Non-pigmented ciliary epithelial cell (primary cell): ENCODE measurements at places on chromosomes 2 and 18.

DNA sequence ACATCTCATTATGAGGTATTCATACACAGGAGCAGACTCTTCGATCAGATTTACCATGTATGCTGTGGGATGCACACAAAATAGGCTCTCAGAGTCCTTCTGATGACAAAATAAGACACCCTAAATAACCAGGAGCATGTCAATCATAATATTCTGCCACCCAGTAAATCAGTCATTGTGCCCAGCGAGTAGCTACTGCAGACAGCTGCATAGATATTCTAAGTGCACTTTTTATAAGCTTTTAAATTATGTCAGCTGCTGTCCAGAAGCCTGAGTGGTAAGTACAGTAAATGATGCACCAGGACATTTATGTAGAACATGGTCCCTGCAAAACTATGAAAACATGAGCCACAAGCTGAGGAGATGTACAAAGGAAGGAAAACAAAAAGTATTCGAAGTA is 102.9 kb downstream of the CCDC141 start:
- DNase-seq: no peak

DNA sequence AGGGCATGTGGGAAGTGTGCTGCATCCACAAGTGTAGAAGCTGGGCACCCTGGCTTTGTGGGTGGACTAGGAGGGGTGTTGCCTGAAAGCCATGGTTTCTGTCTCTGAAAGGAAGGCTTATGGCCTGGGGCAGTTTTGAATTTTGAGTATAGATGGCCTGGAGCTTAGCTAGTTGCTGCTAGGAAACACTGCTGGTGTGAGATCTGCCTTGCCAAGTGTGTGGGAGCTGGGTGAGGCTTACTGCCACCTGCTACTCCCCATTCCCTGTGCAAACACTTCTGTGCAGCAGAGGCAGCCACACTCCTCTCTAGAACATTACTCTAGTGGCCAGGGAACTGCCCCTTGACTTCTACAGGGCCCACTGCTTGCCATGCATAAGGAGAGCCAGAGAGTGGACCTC is 831.7 kb upstream of the LRRTM1 start:
- no peak for DNase-seq

DNA sequence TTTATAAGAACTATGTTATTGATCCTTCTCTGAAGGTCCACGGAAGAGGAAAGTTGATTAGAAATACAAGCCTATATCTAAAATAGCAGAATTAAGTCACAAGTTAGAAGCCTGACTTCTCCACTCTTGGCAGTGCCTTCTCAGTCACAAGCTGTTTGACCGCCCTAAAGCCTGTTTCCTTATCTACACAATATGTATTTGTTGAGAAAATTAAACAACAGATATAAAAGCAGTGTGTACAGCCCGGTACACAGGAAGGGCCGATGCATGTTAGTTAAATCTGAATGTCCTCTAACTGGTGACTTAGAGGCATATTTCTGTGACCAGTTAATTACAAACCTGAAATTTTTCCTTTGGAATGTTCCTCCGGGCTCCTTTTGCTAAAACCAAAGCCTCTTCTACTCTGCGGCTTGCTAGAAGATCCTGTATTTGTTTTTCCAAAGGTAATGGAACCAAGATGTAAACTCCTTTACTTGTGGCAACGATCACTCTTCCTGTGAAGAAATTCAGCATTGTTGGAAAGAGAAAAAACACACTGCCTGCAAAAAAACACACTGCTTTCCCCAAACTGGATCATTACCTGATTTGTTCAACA is 33.4 kb downstream of the TGFBRAP1 start:
- DNase-seq: no peak

DNA sequence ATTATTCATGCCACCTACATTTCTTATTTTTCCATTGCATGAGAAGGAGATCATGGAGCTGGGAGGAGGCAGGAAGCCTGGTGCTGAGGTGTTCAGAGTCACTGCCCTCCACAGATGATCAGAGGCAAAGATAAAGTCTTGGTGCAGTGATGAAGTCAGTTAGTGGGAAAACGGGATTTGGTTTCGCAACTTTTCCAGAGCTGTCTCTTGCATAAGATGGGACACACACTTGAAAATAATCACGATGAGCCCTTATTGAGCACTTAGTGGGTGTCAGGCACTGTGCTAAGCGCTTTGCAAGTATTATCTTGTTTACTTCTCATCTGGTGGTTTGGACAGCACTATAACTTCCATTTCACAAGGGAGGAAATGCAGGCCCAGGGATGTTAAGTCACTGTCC is 222.1 kb upstream of the SMAD2 start:
- no peak for DNase-seq

DNA sequence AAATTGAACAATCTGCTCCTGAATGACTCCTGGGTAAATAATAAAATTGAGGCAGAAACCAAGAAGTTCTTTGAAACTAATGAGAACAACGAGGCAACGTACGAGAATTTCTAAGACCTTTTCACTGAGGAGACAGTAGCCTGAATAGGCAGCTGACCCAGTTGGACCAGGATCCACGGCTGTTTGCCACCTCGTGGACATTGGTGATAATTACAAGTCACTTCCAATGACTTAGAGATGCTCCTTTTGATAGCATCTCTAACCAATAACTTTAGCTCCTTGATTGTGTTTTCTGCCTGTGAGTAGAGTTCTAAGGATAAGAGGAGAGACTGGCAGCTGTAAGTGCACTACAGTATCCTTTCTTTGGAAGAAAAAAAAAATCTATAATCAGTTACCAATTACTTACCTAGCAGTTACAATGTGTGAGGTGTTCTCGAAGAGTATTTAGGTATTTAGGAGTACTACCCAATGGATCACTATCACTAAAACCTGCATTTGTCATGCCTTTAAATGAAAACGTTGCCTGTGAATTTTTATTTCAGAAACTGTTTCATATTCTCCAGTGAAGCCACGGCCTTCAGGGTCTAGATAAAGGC is 31.3 kb upstream of the CNTNAP5 start:
- DNase-seq: no peak

- no peak for DNase-seq
Measured at GRCh38 chr2:230512955-230513748, 97.2 kb downstream of the SP100 start.

DNA sequence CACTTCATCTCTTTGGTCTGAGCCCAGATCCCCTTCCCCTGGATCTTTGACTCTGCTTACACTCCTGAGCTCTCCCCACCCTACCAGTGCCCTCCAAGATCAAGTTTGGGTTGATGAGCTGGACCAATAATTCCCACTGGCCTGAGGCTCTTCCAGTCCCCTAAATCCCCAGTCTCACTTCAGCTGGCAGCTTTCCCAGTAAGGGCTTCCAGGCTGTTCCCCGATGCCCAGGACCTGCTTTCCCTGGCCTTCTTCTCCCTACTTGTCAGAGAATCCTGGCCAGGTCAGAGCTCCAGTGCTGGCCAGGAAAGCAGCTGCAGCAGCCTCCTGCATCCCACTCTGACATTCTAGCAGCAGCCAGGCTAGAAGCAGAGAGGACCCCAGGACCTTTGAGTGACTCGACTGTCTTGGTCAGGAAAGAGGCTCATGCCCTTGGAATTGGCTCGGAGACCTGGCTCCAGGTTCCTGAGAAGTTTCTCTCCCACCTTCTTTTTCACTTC is 3.5 kb downstream of the WNT6 start:
- no peak for DNase-seq

- no peak for DNase-seq
Measured at GRCh38 chr2:11104794-11105660, 50.2 kb upstream of the SLC66A3 start.

- no peak for DNase-seq
Measured at GRCh38 chr2:106191511-106192016, 2.5 kb downstream of the UXS1 start.

DNA sequence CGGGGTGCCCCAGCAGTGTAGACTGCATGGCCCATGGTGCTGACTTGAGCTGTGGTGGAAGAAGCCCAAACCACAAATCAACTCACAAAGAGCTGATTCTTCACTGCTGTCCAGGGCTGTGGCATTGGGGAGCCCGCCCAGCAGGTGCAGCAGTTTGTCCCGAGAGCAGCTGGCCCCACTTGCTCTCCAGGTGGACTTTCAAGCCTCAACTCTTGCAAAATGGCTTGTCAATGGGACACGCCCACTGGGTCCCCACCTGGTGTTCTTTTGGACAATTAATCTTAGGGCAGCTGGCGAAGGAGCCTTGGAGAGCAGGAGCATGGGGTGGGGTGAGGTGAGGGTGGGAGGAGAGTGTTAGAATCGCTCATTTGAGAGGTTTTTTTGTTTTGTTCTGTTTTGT is 117.9 kb downstream of the MYCN start:
- no peak for DNase-seq

- DNase-seq: no peak
Measured at GRCh38 chr18:49011291-49011746, 60.6 kb upstream of the SMAD7 start.

DNA sequence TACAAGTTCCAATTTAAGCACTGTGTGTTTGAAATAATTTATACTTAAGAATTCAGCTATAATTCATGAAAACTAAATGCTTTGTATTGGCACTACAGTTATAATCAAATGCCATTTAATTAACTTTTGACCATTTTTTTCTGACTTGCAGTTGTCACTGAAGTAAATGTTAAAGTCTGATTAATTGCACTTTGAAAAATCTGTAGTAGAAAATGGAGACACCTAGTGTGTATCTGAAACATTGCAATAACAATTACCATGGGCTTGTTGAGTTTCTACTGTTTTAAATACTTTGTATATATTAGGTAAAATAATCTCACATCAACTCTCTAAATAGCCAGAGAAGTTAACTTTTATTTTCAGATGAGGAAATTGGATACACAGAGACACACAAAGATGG is 458.6 kb upstream of the FSIP2 start:
- no peak for DNase-seq

DNA sequence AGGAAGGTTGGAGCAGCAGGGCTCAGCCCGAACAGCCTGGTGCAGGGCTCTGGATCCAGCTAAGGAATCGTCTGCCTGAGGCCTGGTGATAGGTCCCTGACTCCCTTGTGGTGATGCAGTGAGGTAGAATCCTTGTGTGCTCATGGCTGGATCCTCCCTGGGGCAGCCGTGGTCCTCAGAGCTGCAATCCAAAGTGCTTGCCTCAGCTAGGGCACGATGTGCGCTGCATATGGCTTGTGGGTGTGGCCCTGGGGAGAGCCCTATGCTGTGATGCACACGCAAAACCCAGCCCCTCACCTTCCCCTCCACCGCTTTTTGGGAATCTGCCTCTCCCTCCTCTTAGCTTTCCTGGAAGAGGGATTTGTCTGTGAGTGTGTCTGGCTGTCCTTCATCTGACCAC is 142.2 kb downstream of the DYSF start:
- DNase-seq: no peak

DNA sequence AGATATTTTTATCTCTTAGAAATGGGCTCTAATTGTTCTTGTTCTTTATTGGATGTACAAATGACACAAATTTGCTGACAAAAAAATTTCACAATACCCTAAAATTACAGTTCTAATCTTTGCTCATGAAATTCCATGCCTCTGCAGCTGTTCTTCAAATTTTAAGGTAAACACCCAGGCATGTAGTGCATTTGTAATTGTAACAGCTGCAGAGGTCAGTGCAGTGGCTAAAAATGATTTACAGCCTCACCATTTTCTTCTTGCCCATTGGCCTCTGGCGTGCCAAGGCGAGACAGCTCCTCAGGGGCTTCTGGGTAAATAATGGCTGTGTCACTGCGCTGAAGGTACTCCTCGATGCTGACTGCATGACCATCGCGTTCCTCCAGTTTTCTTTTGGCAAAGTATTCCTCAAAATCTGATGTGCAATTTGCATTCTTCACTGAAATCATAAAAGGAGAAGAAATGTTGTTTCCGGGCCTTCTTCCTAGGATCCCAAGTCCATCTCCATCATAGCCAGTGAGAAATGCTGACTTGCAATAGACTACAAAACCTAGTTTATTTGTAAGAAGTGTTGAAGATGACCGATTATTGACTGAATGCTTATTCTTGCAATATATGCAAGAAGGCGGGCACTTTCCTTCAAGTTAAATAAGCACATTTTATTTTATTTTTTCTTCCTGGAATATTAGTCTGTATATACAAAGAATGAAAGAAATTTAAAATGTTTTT is 115.2 kb downstream of the ZEB2 start:
- no peak for DNase-seq

- no peak for DNase-seq
Measured at GRCh38 chr2:14340703-14341102, 291.8 kb upstream of the LRATD1 start.

- DNase-seq: peak; percentile 55
Measured at GRCh38 chr2:193518041-193518817, 1323.5 kb upstream of the TMEFF2 start.

DNA sequence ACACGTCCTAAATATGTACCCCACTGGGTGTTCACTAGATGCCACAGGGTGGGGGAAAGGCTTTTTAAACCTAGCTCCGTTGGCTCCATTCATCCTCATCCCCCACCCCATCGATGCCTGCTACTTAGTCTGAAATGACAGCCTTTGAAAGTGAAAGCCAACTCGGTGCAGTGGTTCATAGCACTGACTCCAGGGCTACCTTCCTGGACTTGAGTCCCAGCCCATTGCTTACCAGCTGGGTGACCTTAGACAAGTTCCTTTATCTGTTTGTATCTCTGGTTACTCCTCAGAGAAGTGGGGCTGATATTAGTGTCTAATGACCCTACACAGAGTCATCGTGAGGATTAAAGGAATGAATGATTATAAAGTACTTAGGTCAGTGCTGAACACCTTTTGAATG is 24.4 kb downstream of the EHD3 start:
- no peak for DNase-seq

GRCh38 chr2:200662727-200663126 is 76.9 kb downstream of the AOX1 start:
- DNase-seq: peak; percentile 10

- no peak for DNase-seq
Measured at GRCh38 chr2:105078906-105079495, 41.1 kb downstream of the MRPS9 start.

- no peak for DNase-seq
Measured at GRCh38 chr18:66749030-66749429, 145.1 kb upstream of the CDH19 start.

GRCh38 chr2:150674283-150674682 is 186.8 kb upstream of the RND3 start:
- DNase-seq: no peak

DNA sequence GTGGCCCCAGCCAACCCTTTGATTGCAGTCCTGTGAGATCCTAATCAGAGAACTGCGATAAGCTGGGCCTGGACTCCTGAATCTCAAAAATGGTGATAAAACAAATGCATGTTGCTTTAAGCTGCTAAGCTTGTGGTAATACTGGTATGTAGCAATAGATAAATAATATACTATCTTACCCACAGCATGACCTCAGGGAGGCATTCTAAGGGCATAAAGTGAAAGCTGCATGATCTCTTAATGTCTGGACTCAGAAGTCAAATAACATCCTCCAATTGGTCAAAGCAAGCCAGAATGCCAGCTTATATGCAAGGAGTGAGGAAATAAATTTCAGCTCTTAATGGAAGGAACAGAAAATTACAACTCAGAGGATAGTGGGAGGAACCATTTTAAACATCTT is 246.1 kb downstream of the FSIP2 start:
- peak; percentile 5 for DNase-seq
